HAP-1 (cell line): ENCODE measurements at places on chromosomes 16 and 17.

- DNase-seq = no peak
These were observed 94.7 kb downstream of the NOG start for GRCh38 chr17:56688151-56688550.

DNA sequence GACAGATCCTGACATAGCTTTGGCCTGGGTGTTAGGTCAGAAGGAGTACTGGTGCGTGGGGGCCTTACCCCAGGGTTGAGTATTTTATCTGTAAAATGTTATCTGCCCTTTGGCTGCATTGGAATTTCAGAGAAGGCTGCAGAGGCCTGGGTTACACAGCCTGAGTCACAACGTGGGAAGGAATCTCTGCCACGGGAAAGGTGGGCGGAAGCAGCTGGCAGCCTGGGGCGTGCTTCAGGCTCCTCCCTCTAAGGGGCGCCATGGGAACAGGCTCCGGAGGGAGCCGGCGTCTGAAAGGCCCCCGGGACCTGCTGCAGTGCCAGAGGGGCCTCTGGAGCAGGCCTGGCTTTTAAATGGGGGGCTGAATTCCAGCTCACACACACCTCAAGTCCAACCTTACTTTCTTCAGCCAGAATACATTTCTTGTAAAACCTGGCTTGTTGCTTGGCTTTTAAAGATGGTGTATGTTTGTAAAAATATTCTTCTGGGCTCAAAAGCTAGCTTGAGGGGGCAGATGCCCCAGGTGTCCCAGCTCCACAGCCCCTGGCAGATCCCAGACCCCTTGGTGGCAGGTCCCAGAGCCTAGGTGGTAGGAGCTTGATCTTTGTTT is 142.2 kb downstream of the RAB11FIP4 start:
- no peak for DNase-seq

DNA sequence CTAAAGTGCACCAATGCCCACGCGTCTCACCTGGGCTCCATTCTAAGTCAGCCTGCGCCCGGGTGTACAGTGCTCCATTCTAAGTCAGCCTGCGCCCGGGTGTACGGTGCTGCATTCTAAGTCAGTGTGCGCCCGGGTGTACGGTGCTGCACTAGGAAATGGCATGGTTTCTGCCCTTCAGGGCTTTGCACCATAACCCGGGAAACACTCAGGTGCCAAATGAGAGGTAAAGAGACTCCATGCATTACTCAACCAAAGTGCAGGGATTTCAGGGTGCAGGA is 29.2 kb upstream of the FASN start:
- no peak for DNase-seq

DNA sequence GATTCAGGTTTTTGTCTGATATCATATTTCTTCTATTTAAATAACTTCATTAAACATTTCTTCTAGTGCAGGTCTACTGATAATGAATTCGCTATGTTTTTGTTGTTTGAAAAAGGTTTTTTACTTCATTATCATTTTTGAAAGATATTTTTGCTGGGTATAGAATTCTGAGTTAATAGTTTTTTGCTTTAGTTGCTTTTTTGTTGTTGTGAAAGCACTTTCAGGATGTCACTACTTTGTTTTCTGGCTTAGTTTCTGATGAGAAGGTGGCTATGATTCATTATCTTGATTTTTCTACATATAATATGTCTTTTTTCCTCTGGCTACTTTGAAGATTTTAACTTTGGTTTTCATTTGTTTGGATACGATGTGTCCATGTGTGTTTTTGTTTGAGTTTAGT is 3.5 kb downstream of the ZFP1 start:
- no peak for DNase-seq

DNA sequence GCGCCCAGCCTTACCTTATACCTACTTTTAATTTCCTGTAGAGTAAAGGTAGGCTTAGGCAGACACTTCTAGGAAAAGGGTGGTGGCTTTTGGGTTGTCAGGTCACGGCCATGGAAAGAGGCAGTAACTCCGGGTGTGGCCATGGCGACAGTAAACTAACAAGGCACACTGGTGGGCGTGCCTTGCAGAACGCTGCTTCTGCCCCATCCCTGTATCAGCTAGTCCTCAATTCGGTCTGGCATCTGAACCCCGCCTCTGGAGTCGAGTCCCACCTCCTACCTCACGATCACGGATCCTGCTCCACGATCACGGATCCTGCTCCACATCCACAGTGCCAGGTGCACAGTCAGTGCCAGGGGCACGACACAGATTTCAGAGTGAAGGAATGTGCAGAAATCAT is 5.6 kb downstream of the ADCY9 start:
- peak; percentile 46 for DNase-seq

- DNase-seq = no peak
These were observed 48.1 kb upstream of the IRX5 start for GRCh38 chr16:54882556-54882955.

DNA sequence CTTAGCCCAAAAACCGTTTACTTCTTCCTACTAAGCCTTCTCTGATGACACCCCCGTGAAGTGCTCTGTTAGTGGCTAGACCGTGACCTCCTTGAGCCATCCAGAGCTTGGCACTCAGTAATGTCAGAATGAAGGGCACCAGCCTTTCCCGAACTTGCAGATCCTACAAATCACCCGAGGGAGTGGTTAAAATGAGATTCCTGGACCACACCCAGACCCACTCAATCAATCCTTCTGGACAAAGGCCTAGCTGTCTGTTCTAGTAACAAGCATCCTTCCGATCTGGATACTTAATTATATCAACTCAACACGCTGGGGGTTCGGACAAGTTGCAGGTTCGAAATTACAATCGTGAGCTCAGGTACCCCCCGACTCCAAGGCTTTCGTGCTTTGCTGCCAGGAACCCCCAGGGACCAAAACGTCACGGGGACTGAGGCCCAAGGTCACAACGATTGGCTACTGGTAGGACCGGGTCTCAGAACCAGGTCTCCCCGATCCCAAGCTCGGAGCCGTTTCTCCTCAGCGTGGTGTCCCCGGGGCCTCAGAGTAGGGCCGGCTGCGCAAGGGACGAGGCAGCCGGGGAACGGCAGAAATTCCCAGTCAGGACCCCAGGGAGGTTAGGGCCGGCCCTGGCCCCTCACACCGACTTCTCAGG is 527 bp downstream of the CIAPIN1 start:
- peak; percentile 57 for DNase-seq

- DNase-seq = no peak
These were observed 44.5 kb downstream of the MEAK7 start for GRCh38 chr16:84459941-84460405.

DNA sequence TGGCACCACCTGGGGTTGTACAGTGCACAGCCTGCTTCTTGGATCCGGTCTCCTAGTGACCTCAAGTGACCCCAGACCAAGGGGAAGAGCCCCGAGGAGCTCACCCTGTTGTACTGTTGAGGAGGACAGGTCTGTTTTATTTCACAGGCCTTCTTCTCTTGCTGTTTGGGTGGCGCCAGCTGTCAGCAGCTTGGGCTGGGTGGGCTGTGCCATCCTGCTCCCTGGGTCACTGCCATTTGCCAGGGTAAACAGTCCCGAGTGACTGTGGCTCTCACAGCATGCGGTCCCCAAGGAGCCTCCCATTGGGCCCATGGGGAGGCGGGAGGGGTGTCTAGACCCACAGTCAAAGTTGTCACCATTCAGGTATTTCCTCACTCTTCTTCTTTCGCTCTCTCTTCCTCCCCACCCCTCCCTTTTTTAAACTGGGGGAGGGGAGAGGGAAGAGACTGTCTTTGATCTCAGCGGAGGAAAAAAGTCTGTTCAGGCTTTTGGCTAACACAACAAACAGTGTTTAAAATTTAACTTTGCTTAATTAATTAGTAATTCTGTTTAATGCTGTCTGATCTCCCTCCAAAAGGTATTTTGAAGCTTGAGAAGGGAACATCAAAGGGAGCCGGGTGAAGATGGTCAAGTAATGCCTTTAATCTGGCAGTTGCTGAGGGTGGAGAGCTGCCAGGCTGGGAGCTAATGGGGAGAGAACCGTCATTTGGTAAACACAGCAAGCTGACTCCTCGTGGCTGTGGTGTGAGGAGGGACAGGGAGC is 64.0 kb downstream of the SNX20 start:
- DNase-seq = no peak

- DNase-seq = peak; percentile 68
These were observed 20.9 kb downstream of the RPTOR start for GRCh38 chr17:80565343-80566053.

DNA sequence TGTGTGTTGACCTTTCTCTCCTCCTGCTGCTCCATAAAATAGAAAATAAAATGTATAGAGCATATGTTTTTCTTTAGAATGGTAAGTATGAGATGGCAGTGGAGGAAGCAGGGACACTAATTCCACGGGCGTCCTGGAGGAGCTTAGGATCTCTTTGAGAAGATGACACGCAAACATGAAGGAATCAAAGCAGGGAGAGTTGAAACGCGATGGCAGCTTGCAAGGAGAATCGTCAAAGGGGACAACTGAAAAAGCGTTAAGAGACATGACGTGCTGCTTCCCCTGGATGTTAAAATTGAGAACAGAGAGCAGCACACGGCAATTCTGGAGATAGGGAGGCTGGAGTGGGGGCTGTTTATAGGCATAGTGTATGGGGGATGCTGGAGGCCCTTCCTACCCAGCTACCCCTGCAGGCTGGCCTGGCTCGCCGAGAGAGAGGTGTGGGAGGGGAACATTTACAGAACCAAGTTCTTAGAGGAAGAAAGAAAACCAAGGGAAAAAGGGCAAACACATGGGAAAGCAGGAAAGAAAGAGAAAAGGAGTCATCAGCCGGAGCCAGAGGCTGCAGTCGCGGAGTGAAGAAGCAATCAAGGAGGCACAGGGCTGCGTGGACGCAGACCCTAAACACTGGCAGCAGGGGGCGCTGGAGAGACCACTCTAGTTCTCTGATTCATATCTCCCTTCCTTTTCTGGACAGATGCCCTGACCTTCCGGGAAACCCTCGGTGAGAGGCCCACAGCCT is 55.8 kb downstream of the MYH13 start:
- peak; percentile 34 for DNase-seq

DNA sequence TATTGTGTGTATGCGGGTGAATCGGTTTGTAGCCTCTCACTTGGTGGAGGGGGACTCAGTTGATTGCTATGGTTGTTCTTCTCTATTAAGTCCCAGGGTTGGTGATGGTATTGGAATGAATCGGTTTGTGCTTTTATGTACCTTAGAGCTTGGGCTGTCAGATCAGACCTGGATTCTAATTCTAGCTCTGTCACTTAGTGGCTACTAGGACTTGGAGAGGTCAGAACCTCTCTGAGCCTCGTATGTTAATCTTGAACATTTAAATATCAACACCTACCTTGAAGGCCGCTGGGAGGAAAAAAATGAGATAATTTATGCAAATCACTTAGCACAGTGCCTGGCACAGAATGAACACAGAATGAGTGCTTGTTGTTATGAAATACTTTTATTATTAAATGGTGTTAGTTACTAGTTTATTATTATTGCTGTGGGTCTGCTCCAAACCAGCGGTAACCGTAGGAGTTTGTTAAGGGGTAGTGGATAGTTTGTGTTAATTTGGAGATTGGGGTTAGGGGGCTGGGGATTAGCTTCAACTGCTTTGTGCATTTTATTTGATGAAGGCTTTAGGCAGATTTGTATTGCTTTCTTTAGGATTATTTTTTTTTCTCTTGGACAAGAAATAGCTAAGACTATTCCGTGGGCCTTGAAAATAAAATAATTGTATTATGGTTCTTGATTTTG is 3.5 kb downstream of the KDM6B start:
- DNase-seq = no peak

GRCh38 chr16:56690420-56691122 is 8.3 kb downstream of the MT1X start:
- no peak for DNase-seq

- no peak for DNase-seq
These were observed 15.4 kb downstream of the RTN4RL1 start for GRCh38 chr17:2009737-2010136.

DNA sequence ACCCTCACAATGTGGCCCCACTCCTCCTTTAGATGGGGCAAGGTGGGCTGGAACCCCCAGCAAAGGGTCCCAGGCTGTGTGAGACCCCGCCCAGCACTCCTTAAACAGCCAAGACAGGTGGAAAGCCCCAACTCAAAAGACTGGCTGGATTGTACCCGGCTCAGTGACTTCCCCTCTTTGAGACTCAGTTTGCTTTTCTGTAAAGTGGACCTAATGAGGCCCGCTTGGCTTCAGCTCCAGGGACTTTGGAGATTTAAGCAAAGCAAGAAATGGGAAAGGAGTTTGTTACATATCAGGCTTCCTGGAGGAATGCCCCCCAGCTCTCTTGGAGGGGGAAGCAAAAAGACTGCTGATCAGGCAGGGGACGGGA is 39.3 kb downstream of the SNX20 start:
- DNase-seq = no peak

GRCh38 chr17:29136998-29137730 is 43.0 kb downstream of the MYO18A start:
- DNase-seq = no peak

- DNase-seq = no peak
These were observed 157.7 kb upstream of the TNRC6C start for GRCh38 chr17:77800816-77801215.

DNA sequence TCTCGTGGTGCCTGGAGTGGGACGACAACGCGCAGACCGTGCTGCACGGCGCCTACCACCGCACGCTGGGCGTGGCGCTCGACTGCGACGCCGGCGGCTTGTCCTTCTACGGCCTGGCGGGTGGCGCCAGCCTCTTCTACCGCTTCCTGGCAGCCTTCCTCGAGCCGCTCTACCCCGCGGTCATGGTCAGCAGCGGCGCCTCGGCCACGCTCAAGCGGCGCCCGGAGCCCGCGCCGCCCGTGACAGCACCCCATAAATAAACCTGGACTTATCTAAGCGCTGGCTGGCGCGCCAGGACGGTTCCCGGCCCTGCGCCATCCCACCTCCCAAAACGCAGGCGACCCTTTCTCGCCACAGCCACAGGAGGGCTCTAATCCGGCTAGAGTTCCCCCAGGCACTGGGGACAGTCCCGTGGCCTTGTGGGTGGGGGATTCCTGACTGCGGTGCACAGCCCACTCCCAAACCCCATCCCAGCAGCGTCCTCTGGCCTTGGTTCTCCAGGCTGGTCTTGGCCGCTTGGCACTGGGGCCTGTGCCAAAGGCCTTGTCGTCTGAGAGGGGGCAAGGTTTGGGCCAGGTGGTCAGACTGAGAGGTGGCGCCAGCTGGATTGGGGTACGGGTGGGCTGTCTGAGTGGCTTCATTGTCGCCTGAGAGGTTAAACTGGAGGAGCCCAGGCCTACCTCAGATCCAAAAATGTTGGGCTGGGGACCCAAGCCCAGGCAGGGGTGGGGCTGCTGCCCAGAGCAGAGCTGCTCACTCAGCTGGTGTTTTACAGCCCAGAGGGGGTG is 10.1 kb upstream of the SLC16A5 start:
- DNase-seq = no peak

GRCh38 chr17:19310151-19310550 is 52.4 kb downstream of the B9D1 start:
- DNase-seq = no peak

- DNase-seq = no peak
These were observed 174.6 kb downstream of the ZNF423 start for GRCh38 chr16:49681217-49681883.

- no peak for DNase-seq
These were observed 229.1 kb downstream of the KATNIP start for GRCh38 chr16:27778926-27779570.

DNA sequence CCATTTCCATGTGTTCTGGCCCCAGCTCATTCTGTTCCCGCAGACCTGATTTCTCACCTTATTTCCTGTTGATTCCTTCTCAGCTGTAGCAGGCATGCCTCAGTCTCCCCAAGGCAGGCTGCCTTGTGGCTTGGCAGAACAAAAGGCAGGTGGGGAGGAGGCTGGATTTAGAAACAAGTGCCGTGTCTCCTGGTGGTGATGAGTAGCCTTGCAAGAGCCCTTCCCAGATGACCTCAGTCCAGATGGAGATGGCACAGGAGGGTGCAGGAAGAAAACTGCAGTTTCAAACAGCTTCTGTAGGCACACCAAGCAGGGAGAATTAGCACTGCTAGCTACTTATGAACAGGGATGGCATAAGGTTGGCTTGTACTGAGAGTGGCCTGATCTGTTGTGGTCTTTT is 64.6 kb downstream of the ARHGAP44 start:
- no peak for DNase-seq

- DNase-seq = no peak
These were observed 6.9 kb downstream of the HNF1B start for GRCh38 chr17:37737971-37738370.
